ENCODE measurements at places on chromosomes 1 and 21.

DNA sequence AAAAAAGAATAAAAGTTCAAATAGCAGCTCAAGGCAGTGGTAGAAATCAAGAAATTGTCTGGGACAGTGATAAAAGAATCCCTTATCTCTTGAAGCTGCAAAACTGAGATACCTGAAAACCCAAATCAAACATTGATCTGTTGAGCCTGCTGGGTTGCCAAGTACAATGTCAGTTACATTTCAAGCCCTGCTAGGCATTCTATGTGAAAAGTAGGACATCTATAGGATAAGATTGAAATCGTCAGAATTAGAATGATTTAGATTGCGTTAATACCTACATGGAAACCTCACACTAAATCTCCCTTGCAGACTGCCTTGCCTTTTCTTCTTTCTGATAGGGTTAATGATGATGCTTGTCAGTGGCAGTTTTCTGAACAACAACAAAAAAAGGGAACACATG, 1684.4 kb upstream of the B3GALT2 start:
- no peak for DNase-seq

GRCh38 chr1:23122023-23122748, 46.5 kb downstream of the LUZP1 start:
- DNase-seq: no peak

GRCh38 chr1:207868774-207869721, 41.9 kb downstream of the CD34 start:
- DNase-seq: peak; percentile 87

GRCh38 chr1:67194209-67194863, 28.1 kb downstream of the IL23R start:
- peak; percentile 49 for DNase-seq

DNA sequence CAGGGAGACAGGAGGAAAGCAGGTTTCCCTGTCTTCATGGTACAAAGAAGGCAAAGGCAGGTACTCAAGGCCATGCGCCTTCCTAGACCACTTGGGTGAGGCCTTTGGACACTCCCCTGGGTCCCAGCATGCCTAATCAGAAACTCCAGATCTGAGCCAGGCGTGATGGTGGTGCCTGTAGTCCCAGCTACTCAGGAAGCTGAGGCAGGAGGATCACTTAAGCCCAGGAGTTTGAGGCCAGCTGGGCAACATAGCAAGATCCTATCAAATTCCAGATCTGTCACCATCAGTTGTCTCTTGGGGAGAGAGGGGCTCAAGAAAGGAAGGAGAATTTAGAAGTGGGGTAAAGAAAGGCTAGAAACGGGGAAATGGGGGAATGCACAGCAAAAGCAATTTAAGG, 96.3 kb upstream of the SLC25A33 start:
- no peak for DNase-seq

DNA sequence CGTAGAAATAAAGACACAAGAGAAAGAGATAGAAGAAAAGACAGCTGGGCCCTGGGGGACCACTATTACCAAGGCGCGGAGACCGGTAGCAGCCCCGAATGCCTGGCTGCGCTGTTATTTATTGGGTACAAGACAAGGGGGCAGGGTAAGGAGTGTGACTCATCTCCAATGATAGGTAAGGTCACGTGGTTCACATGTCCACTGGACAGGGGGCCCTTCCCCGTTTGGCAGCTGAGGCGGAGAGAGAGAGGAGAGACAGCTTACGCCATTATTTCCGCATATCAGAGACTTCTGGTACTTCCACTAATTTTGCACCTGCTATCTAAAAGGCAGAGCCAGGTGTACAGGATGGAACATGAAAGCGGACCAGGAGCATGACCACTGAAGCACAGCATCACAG, 4.1 kb upstream of the TPRG1L start:
- DNase-seq: no peak

GRCh38 chr1:150809651-150810050, 1.6 kb upstream of the CTSK start:
- no peak for DNase-seq

DNA sequence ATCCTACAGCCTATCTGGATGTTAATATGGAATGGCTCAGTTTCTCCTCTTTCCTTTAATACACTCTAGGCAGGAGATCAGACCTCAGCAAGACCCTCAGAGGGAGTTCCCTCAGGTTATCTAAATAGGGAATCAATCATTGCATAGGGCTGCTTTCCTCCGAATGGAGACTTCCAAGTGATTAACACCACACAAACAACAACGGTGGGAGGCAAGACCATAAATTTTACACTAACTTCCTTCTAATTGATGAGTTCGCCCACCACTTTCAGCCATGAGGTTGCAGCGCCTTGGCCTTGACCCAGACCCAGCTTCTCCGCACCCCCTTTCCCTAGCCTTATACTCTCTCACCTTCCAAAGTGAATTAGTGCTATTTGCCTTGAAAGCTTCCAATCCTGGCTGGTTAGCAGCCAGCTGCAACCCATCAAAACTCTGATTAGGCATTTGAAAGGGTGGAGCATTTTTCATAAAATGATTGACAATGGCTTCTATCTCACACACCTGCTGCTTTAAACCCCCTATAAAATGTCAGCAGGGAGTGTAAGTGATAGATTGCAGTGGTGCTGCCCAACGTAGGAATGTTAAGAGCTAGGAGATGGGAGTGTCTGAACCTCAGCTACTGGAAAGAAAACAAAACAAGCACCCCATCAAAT, 534.9 kb upstream of the USP24 start:
- no peak for DNase-seq

DNA sequence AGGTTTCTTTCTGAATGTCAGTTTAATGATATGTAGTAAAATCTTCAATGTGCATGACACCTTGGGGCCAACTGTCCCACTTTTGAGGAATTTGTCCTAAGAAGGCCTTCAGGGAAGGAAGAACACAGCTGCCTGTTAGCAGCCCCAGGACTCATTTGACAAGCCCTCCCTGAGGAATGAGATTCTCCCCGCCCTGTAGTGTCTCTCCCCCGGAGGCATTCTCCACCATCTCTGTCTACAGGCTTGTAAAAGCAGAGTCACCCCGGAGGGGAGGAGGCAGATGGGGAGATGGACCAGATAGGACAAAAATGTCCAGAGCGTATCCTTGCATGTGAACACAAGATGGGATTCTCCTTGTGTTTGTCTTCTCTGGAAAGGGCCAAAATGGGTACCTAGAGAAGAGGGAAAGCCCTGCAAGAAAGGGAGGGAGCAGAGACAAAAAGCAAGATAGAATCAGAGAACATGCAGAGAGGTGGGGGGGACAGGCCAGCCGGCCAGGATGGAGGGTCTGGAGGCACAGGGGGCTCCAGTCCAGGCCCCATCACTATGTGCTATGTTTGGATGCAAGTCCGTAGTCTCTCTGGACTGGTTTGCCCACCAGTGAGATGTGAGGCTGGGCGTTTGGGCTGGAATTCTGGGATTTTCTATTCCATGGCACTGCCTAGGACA, 12.0 kb upstream of the WNT3A start:
- peak; percentile 24 for DNase-seq

DNA sequence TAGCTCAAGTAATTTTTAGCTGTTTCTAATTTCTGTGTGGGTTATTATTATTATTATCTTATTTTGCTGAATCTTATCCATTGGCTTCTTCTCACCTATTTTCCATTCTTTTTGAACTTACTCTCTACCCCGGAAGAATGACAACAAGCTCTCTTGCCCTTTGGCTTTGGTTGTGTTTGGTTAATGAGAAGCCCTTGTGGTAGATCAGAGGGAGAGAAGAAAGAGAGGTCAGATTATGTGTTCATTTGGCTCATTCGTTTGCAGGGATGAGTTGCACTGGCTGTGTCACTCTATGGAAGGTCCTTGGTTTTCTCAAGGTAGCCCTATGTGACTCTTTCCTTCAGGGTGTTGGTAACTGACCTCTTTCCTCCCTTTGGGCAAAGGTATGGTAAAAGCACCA, 391.9 kb downstream of the LMO4 start:
- no peak for DNase-seq

DNA sequence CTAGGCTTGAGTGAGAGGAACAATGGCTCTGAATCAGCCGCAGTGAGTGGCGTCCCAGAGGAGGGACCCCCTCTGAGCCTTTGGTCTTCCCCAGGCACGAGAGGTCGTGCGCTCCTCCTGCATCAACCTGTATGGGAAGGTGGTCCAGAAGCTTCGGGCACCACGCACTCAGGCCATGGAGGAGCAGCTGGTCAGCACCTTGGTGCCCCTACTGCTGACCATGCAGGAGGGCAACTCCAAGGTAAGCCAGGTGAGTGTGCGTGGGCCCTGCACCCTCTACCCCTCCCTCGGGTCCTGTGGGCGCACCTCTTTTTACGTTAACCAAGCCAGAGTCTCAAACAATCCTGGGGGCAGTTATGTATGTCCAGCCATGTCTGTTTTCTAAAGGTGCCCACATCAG, 13.7 kb upstream of the TTC4 start:
- DNase-seq: no peak

GRCh38 chr1:93552741-93553455, 105.0 kb downstream of the FNBP1L start:
- no peak for DNase-seq

Measured in ecto neural progenitor cell (in vitro differentiated cells).